Fibroblast of lung (primary cell): ENCODE measurements at places on chromosomes 2 and 18.
A peak's percentile ranks its signal among the peaks of the same experiment; 100 is the strongest.

GRCh38 chr2:66547887-66548286 is 113.0 kb downstream of the MEIS1 start:
- no peak for DNase-seq

GRCh38 chr18:71250191-71250590 is 961.3 kb downstream of the SOCS6 start:
- DNase-seq = no peak

DNA sequence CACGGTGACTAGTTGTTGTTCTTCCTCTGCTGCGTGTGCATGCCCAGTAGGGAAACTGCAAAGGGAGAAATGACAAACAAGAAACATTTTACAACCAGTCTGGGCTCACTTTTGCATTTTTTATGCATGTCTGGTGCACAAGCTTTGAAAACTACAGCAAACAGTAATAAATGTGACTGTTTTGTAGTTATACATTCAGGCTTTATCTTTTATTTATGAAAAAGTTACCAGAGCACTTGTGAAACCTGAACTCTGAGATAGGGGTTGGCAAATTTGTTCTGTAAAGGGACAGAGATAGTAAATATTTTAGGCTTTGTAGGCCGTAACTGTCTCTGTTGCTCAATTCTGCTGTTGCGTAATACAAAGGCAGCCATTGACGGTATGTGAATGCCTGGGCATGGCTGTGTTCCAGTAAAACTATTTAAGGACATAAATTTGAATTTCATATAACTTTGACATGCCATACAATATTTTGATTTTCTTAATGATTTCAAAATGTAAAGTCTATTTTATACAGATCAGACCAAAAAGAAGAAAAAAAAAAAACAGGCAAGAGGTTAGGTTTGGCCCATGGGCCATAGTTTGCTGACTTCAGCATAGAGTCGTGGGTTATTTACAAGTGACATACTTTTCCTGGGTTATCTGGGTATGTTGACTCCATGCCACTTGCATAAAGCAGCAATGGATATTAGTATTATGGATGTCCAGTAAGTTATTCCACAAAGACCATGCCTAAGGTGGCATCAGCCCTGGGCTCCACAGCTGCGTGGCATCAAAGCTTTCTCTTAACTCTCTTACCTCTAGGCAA is 53.6 kb upstream of the EML6 start:
- DNase-seq = peak; percentile 39

GRCh38 chr2:181787310-181788048 is 104.1 kb upstream of the ITPRID2 start:
- no peak for DNase-seq

GRCh38 chr2:128750328-128751165 is 431.9 kb upstream of the HS6ST1 start:
- DNase-seq = no peak

DNA sequence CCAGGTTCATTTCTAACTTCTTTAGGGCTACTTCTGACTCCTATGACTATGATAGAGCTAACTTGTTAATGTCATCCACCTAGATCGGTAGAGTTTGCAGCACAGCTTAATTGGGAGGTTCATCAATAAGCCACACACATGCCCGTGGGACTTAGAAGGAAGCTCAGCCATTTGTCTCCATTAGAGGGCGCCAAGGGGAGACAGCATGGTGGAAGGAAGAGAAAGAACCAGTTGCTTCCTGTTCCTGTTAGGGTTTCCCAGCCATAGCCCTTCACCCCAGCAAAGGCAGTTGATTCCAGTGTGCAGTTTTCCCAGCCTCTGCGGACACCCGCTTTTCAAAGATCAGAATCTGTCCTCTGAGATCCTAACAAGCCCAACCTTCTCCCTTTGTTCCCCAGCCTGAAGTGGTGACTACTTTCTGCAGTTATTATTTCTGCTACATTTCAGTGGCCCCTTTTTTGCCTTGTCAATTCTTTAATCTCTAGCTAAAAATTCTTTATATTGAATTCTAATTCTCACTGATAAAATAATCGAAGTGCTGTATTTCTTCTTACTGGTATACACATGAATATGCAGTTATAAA is 30.3 kb downstream of the MAIP1 start:
- DNase-seq = peak; percentile 85

DNA sequence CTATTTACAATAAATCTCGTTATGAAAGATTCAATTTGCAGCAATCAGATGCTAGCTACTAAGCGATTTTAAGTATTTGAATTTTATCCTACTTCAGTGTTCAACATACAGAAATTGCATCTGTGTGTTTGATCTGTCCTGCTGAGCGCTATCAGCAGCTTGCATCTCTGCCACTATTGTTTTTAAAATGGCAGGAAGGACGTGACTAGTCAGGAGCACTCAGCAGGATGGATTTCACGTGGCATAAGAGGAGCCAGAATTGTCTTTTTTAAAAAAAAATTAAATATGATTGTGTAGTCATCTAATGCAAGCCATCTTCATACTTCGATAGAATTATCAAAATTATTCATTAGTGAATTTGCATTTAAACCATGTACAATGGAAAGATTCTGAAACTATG is 2.8 kb upstream of the KLHL14 start:
- no peak for DNase-seq

GRCh38 chr2:207180741-207181140 is 15.0 kb upstream of the KLF7 start:
- DNase-seq = peak; percentile 63

DNA sequence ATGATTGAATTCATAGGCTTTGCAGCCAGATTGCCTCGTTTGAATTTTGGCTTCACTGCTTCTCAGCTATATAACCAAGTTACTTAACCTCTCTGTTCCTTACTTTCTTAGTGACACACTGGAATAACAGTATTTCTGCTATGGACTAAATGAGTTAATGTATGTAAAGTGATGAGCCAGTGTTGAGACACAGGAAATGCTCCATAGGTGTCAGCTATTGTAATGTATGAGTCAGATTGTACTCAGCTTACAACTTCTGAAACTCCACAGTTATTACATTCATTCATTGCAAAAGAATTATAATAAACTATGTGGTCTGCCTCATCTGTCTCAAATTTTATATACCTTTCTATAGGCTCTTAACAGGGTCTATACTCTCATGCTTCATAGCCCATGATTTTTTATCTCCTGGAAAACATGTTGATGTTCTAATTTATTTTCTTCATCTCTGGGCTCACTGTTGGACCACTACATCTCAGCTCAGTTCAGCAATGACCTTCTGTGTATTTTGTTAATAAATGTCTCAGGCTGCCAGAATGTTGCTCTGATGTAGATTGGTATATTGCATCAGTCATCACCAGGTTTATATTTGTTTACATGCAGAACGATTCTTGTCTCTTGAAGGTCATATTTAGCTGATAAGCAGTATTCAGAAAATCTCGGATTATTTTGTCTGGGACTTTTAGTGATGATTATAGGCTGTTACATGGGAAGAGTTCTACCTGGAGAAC is 76.2 kb downstream of the MAP3K20 start:
- DNase-seq = peak; percentile 70

GRCh38 chr2:189819297-189819704 is 35.1 kb downstream of the PMS1 start:
- DNase-seq = peak; percentile 73

GRCh38 chr18:33720133-33720532 is 142.1 kb downstream of the ASXL3 start:
- DNase-seq = peak; percentile 91

GRCh38 chr2:68565858-68566257 is 77.5 kb upstream of the PROKR1 start:
- no peak for DNase-seq

DNA sequence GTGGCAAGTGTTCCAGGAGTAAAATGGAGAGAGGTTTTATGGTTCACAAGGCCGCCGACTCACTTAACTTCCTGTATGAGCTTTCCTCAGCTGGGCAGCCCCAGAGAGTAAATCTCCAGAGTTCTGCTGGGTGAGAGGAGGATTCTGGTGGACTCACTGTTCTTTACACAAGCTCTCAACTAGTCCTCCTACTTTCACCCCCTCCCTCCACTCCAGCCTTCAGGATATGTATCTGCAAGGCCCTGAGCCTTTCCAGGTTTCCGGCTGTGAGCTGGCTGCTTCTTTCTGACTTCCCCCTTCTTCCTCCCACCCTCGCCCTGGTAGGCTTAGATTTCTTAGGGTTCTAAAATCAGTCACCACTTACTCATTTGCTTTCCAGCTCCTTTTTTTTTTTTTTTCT is 34.0 kb downstream of the EML6 start:
- no peak for DNase-seq

DNA sequence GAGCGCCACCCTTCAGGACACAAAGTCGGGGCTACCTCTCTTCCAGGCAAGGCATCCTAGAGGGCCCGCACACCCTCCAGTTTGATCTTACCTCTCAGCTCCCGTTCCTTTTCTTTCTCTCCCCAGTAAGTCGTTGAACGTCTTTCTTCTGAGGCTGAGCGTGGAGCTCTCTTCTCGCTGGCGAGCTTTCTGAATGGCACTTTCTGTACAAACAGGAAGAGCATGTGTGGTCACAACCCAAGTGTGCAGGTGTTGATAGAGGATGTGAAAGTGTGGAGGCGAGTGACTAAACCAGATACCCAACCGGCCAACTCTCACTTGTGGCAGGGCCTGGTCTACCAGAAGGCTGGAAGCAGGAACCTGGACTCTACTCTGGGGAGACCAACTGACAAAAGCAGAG is at the start of gene AFF3:
Gene AFF3, minus strand, starts transcription at position 198 of the 400 bp plus-strand sequence. CDS start 38,136 bp downstream, outside the sequence.
- no peak for DNase-seq

- DNase-seq = no peak
Measured at GRCh38 chr2:128439791-128440665, 121.4 kb upstream of the HS6ST1 start.

DNA sequence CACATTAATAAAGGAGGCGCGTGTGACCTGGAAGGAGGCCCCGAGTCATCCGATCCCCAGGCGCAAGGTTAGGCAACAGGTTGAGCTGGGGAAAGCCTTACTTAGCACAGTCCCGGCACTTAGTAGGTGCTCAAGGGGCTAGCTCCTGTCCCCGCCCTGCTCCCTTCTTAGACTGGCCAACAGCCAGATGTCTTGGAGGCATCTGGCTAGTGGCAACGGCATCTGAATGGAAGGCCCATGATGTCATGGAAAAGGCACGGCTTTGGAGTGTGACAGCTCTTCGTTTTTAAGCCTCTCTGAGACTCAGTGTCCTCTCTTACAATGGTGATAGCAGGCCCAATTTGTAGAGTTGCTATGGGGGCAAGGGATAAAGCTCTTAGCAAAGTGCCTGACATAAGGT is 258.3 kb downstream of the CYRIA start:
- no peak for DNase-seq

- DNase-seq = no peak
Measured at GRCh38 chr2:157479081-157480027, 35.5 kb upstream of the CYTIP start.

DNA sequence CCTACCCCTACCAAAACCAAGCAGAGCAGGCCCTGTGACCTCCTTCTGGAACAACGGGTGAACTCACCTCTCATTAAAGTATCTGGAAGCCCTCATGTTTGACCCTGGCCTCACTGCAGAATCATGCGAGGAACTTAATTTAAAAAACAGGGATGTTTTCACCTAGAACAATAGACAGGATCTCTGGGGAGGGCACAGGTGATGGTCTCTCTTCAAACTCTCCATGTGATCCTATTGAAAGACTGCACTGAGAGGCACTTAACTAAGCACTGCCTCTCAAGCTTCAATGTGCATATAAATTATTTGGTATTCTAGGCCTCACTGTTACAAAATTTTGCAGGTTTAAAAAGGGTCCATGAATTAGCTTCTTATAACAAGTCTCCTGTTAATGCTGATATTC is 7.5 kb downstream of the ZNF519 start:
- no peak for DNase-seq

GRCh38 chr2:118032169-118033013 is 18.5 kb upstream of the CCDC93 start:
- DNase-seq = peak; percentile 39

GRCh38 chr2:9356261-9356660 is 67.1 kb downstream of the ITGB1BP1 start:
- DNase-seq = no peak

- peak; percentile 94 for DNase-seq
Measured at GRCh38 chr2:209933499-209934483, 68.6 kb upstream of the RPE start.

- no peak for DNase-seq
Measured at GRCh38 chr18:78558948-78559347, 420.7 kb upstream of the SALL3 start.

DNA sequence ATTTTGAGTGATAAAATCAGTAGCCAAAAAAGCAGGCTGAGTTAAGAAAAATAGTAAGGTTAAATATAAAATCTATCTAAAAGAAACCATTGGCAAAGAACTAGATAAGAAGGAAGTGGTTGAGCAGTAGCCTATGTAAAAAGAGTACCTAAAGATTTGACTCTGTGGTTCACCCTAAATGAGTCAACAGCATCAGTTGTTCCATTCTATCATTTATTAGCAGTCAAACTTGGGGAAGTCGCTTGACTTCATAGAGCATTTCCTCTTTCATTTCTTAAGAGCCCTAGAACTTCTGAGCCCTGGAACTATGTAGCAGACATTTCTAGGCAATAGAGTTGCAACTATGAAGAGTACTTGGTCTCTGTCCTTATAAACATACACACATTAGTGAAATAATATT is 381.7 kb downstream of the NUP35 start:
- no peak for DNase-seq

- DNase-seq = no peak
Measured at GRCh38 chr2:197600306-197600705, 75.1 kb downstream of the RFTN2 start.

GRCh38 chr18:58427321-58427720 is 201.6 kb downstream of the ALPK2 start:
- no peak for DNase-seq

GRCh38 chr2:64604155-64604554 is 49.6 kb downstream of the SERTAD2 start:
- DNase-seq = no peak

- peak; percentile 37 for DNase-seq
Measured at GRCh38 chr18:55220523-55220922, 261.3 kb upstream of the CCDC68 start.

DNA sequence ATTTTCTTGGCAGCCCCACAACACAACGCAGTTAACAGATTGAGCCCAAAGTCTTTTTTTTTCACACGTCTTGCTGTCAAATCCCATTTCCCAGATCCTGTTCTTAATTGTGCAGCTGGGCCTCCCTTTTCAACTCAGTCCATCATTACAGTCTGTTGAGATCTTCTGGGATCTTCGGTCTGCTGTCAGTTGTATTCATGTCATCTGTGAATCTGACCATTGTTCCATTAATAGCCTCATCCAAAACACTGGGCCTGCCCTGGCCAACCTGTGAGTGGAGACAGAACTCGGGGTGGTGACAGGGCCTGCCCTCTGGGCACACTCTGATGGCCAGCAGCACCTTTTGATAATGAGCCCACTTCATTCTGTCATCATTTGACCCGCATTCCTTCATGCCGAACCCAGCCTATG is 39.7 kb upstream of the SEMA4C start:
- no peak for DNase-seq

DNA sequence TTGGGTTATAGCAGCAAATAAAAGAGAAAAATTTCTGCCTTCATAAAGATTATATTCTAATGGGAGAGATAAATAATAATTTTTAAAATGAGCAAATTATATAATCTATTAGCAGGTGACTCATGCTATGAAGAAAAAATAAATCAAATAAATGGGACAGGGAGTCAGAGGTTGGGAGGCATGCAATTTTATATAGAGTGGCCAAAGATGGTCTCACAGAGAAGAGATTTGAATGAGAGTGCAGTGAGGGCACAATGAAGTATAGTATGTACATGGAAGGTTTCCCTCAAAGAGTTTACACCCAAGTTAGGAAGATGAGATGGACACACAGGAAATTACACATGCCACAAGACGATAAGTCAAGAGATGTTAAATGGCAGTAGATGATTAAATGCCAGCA is 369.4 kb downstream of the TXNL1 start:
- DNase-seq = no peak
